ENCODE measurements at places on chromosomes 4 and X.

DNA sequence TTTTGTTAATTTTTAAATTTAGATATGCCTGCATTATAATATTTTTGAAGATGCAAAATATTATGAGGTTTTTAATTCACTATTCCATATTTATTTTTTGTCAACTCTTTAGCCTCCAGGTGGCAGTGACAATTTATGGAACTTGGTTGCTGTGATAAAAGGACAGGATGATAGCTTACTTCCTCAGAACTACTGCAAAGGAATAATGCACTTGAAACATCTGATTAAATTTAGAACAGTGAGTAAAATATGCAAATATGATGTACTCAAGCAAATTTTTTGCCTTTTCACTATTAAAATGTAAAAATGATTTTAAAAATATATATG, 45.1 kb downstream of the SPATA4 start:
- no peak for DNase-seq

DNA sequence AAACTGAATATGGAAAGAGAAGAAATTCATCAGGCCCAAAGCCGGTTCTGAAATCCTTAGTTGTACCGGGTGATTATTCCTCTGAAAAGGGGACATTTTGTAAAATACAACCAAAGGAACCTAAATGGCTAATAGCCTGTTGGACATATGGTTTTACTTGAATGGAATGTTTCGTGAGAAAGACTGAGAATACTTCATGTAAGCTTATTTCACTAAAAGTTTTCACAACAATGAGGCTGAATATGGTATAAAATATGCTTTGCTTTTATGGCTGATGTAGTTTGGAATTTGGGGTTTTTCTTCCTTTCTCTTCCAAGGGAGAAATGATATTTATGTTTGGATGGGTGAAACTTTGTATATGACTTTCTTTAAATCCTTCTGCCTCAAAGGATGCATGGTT, 2.7 kb downstream of the GRIA3 start:
- DNase-seq, result no peak

GRCh38 chr4:12324965-12325364, 896.3 kb upstream of the HS3ST1 start:
- DNase-seq, result no peak

DNA sequence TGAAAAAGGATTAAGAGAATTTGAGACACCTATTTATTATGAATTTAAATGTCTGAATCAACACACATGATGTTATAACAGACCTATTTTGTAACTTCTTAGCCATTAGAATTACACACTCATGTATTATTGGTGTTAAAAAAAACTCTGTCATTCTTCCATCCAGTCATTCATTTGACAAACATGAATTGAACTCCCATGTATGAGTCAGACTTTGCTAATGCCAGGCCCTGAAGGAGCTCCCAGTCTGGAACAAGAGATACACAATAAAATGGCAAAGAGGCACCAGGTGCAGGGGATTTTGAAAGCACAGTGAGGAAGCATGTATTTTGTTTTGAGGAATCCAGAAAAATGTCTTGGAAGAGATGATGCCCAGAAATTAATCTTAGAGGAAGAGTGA, 87.7 kb upstream of the EFHC2 start:
- DNase-seq, result no peak

DNA sequence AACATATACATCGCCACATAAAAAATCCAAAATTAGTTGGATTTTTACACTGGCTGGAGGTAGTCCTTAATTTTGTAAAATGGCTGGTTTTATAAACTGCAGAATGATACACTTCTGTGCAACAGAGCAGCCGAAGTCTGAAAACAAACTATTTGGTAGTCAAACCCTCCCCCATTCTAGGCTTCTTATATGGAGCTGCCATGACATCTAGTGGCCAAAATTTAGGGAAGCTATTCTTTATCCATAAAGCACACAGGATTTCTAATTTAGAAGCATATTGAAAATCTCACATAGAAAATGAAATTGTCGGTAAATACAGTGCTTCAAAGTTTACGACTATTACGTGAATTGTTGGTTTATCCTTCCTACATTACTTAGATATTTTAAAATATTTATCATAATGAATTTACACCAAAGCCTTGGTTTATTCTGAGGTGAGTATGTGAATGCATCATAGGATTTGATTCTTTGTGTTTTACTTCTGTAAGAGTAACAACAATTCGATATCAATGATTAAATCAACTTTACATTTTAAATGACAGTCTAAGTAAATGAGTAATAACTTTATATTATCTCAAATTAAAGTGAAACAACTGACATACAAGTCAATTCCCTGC, 113.4 kb upstream of the FAM241A start:
- DNase-seq, result no peak

- no peak for DNase-seq
Observed at GRCh38 chrX:13067773-13068172, 23.4 kb upstream of the FAM9C start.

- DNase-seq, result peak; percentile 2
Observed at GRCh38 chrX:112642349-112642748, 37.4 kb downstream of the LHFPL1 start.

- no peak for DNase-seq
Observed at GRCh38 chr4:137378393-137378792, 153.9 kb downstream of the PCDH18 start.

DNA sequence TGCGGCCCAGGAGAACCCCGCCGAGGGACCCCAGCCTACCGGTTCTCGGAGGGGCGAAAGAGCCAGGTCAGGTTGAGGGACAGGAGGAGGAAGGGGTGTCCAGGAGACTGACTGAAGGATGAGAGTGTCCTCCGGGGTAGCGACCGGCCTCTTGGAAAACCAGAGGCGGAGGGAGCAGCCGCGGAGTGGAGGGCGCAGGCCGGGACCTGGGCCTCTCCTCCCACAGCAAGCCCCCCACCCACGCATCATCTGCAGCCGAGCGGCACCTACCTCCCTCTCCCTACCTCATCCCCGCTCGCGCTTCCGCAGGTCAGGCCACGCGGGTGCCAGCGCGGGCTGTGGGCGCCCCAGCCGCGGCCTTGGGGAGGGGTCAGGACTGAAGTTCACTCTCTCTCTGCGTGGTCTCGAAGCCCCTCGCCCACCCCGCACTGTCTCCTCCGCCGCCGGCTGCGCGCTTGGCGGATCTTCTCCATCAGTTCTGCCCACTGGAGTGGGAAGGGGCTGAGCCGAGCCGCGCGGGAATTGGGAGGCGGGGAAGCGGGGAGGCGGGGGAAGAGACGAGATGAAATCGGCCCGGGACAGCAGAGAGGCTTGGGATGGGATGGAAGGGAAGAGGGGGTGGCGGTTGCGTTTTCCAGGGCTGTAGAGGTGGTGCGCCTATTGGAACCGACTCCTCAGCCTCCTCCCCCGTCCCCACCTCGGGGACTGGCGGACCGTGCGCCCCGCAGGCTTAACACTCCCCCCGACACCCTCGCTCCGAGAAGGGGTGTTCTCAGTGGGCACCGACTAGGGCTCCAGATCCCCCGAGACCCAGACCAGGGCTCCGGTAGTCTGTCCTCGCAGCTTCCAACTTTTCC, 1.8 kb downstream of the NLGN4X start:
- DNase-seq, result no peak

DNA sequence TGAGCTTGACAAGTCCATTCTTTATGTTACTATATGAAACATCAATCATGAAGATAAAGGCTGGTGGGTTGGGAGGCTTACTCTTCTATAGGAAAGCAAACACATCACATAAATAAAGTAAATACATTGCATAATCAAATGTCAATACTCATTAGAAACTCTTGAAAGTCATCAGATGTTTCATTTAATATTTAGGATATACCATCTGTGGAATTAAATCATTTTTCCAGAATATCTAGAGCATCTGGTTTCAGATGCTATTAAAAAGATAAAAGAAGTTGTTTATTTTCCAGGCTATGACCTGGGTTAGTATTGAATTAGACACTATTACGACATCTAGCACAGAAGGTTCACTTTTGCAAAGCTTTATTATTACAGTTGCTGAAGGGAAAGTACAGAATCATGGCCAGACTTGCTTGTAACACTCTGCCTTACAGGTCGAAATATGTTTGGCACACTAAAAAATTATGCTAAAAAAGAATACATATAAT, 72.6 kb downstream of the METTL14 start:
- peak; percentile 22 for DNase-seq

DNA sequence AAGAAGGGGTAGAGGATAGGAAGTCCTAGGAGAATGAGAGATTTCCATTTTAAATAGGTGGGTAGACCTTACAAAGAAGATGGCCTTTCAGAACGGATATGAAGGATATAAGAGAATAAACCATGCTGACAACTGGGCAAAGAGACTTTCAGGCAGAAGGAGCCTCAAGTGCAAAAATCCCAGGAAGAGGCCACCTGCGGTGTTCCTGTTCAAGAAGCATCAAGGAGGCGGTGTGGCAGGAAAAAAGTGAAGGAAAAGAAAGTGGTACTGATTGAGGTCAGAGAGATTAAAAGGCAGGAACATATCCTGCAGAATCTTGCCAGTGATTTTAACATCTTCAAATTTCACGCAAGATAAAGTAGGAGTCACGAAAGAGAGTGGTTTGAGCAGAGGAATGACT, 172.0 kb downstream of the FSTL5 start:
- no peak for DNase-seq

- DNase-seq, result no peak
Observed at GRCh38 chr4:8402181-8402597, 38.3 kb downstream of the ACOX3 start.

- DNase-seq, result no peak
Observed at GRCh38 chr4:67566335-67566734, 7.8 kb downstream of the STAP1 start.

DNA sequence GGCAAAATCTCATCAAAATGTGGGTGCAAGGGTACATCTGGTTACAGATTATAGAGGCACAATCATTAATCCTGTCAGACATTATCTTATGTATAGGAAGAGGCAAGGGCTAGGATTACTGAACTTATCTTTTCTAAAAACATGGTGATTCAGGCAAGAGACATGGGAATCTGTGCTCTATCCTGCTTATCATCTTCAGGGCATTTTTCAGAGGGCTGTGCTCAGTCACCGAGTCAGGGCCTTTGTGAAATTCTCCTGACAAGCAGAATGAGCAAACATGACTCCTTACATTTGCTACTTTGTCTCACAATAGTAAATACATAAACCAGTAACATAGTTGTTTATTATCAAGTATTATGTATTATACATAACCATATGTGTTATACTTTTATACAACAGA, 84.2 kb upstream of the KCTD8 start:
- DNase-seq, result no peak

DNA sequence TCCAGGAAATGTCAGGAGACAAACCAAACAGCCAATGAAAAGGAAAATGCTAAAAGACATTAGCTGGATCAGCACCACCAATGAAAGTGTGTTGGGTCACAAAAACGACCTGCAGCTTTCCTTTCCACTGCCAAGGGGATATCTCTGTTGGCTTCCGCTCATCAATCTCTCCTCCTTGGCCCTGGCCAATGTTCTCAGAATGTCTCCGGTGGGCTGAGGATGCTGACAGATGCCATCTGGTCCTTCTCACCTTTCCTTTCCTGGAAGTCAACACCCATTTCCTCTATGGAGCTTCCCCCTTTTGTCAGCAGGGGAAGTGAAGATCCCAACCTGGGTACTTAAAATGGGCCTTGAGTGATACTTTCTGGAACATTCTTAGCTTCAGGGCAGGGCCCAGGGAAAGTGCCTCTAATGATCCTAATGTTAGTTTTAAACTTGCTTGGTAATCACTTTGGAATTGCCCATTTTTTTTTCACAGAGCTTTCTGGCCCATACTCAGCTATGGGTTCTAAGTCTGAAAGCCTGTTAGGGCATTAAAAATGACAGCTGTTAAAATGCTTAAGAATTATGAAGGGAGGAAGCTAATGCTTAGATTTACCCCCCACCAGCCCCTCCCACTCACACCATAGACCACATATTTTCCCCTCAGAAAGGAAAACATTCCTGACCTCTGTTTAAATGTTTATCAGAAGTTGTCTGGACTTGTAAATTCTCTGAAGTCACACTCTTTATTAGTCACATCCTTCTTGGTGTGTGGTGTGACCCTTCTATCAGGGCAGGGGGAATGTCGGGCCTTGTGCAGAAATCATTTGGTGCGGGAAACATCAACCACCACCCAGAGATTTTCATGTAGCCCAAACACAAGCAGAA, 29.2 kb downstream of the IGFBP7 start:
- no peak for DNase-seq
